Stimulated activated CD8-positive, alpha-beta memory T cell treated with anti-CD3 and anti-CD28 coated beads, Interleukin-2, amount 100 ng/mL, for 1 hour (primary cell): ENCODE measurements at places on chromosomes 13 and 19.

DNA sequence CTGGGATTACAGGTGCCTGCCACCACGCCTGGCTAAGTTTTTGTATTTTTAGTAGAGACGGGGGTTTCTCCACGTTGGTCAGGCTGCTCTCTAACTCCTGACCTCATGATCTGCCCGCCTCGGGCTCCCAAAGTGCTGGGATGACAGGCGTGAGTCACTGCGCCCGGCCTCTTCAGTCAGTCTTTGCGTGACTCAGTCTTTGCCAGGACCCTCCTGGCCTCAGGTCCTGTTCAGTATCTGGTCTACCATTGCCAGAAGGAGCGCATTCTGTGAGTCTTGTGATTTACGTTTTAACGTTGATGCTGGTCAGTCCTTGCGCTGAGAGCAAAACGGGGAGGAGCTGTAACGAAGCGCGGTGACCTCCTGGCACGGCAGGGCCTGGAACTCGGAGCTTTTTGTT, 7.6 kb upstream of the HMG20B start:
- no peak for DNase-seq

- DNase-seq = no peak
These were observed 51.6 kb upstream of the CACNA1A start for GRCh38 chr19:13557756-13558398.

GRCh38 chr19:55383279-55384130, 587 bp downstream of the TMEM238 start:
- DNase-seq = no peak

DNA sequence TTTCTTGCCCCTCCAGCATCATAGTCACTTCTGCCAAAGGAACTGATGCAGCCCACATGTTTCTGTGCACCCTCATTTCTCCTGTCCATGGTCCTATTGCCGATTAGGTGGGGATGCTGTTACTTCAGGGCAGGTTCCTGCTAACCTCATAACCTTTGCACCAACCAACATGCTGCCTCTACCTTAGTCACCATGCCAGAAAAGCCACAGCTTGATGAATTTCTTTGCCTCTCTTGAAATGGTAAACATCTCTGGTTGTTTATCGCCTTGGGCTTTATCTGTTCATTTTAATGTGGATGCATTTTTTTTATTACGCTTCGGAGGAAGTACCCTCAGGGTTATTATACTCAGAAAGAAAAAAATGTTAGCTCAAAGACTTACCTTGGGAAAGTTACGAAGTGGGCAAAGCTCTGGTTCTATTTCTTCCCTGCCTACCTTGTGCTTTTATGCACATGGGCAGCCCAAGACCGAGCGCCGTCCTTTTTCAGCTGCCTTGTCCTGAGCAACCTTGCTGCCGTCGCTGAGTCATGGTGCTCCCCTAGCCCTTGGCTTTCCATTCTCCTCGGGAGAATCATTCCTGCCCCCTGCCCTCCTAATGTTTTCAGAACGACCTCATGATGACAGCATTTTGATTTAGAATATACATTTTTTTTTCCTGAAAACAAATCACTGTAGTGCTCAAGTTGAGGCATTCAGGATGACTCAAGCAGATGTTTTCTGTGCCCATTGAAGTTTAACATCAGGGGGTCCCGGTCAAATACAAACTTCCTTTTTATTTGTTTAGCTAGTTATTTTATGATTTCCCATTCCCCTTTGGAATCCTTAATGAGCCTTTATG, 280.0 kb downstream of the SHISA2 start:
- no peak for DNase-seq

- DNase-seq = no peak
These were observed 210.4 kb upstream of the SOX1 start for GRCh38 chr13:111856571-111856970.

- DNase-seq = no peak
These were observed 5.9 kb upstream of the RUBCNL start for GRCh38 chr13:46392967-46393366.

DNA sequence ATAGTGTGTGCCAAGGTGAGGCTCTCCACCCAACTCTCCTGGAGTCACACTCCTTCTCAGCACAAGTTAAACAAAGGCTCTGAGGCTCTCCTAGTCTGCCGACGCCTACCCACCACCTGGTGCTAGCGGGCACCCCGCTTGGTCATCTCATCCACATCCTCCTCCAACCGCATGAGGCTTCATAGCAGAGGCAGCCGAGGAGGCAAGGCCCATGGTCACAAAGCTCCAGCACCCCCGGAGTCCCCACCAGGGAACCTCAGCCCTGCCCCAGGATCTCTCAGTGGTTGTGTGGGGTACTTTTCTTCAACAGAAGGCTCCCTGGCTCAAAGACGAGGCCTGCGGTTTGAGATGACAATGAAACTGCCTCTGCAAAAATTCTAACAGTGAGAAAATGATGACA, 43.0 kb downstream of the STK24 start:
- DNase-seq = no peak

GRCh38 chr13:69903081-69903480, 204.5 kb upstream of the ATXN8OS start:
- DNase-seq = no peak
